ENCODE measurements at places on chromosomes 13 and 19.

GRCh38 chr13:81140675-81141074 is 799.7 kb upstream of the SPRY2 start:
- DNase-seq, result no peak

DNA sequence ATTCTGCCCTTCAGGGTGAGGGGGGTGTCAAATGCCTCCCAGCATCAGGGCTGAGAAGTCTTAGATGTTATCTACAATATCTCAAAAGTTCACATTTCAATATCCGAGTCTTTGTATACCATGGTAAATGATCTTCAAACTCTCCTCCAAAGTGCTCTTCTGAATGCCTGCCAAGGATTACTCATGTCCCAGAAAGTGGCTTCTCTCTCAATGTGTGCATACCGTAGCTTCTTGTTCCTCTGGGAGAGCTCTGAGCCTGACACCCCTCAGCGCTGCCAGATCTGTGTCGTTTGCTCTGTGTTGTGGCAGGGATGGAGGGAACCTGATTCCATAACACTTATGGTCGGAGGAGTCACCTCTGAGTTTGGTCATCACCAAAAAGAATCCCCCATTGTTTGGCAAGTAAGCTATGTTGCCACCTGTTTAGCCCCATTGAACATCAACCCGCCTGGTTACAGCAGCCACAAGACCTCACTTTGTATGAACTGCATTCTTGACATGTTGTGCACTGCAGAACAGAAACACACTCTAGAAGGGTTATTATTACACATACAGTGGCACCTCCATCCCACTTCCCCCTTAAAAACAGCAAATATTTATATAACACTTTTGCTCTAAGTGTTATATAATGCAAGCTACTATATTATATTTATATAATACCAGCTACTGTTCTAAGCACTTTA is 163.1 kb upstream of the MIR17HG start:
- no peak for DNase-seq

DNA sequence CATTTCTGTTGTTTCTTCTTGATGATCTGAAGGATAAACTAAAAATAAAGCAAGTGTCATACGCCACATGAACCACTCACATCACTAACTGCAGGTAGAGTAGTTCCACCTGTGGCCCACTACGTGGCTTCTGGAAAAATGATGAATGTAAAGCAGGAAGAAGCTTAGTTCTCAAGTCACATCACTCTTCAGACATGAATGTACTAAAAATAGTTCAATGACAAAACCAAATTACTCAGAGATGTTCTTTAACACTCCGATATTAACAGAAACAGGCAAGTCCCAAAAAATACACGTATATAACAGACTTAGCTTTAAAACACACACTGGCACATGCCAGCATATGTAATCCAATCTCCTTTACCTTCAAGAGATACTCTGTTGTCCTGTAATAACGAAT is 21.6 kb downstream of the RAB20 start:
- no peak for DNase-seq

- no peak for DNase-seq
These were observed 59.5 kb downstream of the SLC7A1 start for GRCh38 chr13:29535663-29536655.

- DNase-seq, result no peak
These were observed 1.8 kb downstream of the LRG1 start for GRCh38 chr19:4537953-4538600.

GRCh38 chr19:47190167-47190727 is 40.8 kb downstream of the BBC3 start:
- peak; percentile 36 for DNase-seq

GRCh38 chr13:107881362-107881761 is 334.0 kb downstream of the LIG4 start:
- no peak for DNase-seq

GRCh38 chr19:571566-571974 is 826 bp upstream of the BSG start:
- DNase-seq, result no peak

DNA sequence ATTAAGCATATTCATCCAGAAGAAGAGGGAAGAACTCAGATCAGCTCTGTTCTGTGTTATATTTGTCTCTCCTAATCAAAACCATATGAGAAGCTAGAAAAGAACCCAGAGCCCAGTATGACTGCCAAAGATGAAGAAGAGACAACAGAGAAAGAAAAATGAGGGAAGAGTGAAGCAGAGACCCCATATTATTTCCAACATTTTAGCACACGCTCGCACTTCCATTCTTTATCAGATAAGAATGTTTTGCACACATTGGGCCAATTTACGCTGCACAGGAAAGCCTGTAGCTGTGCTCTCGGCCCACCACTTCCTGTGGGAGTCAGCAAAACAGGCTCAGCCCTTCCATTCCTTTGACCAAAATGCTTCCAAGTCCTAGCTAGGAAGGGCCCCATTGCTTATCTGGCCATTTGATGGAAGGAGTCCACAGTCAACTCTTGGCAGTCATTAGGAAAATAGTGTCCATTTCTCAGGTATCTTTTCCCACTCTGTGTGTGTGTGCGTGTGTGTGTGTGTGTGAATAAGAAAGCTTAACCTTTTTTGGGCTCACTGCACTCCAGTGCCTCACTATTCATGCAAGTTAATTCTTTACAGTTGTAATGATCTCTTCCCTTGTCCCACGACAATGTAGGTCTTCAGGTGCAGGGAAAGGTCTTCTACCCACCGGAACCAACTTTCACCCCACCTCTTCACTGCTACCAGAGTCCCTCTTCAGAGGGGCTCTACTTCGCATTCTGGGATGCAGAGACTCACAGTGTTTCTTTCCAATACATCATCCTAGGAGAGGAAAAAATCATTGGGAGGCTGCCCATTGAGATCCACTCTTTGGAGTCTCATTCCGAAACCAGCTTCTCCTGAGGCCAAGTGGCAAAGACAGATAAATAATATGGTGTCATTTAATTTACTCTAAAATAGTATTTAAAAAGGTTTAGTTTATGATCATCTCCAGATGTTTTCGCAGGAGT is 237.5 kb downstream of the COG6 start:
- DNase-seq, result no peak

GRCh38 chr13:45876781-45877180 is 25.2 kb upstream of the SIAH3 start:
- no peak for DNase-seq

GRCh38 chr13:111256946-111257345 is 63.5 kb upstream of the TEX29 start:
- DNase-seq, result no peak

- no peak for DNase-seq
These were observed 676 bp downstream of the BRCA2 start for GRCh38 chr13:32316028-32316339.

DNA sequence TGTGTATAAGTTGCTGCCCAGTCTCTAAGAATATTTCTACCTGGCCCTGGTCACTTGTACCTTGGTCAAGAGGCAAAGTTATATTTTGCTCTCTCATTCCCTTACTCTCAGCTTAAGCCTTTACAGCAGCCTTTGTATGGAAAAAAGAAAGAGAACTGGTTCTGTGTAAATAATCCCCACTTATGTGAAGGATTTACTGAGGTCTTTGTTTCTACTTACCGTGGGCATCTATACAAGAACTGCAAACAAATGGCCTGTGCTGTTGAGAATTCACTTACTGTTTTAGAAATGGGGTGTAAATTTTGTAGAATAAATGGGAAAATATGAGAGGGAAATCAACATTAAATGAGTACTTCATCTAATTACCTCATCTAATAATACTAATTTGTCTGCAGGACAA is 267.4 kb downstream of the PCDH20 start:
- DNase-seq, result no peak

DNA sequence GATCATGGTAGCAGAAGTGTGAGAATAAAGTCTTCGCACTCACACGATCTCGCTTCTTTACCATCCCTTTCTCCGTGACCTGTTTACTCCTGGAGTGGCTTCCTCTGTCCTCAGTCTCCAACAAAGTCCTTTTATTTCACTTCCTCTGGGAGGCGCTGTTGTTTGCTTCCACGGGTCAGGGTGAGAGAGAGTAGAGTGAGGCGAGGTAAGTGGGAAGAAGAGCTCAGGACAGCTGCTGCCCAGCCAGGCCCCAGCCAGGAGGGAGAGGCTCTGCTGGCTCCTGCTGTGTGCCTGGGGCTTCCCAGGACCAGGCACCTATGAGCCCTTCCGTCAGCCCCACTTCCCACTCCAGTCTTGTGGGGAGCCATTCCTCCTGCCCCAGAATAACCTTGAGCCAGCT is 242.1 kb downstream of the FGF9 start:
- DNase-seq, result no peak

DNA sequence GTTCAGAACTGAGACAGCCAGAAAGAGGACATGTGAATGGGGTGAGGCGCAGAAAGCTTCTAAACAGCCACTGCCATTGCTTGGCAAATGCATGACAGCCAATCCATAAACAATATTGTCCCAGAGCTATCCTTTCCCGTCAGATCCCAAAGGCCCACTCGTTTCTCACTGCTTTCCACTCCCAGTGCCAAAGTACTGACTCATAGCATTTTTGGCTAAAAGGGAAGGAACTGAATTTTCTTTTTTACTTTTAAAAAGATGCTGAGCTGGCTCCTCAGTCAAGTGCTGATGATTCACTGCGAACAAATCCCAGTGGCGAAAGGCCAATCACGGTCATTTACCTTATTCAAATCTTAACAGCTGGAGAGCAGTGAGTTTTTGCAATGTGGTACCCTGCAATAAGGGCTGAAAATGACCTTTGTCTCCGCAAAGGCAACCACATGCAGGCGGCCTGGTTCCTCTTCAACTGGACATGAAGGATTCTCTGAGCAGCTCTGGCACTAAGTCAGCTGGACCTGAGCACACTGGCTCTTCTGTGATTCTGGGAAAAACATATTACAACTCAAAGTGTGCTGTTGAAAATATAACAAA is 151.7 kb downstream of the DCLK1 start:
- peak; percentile 86 for DNase-seq

DNA sequence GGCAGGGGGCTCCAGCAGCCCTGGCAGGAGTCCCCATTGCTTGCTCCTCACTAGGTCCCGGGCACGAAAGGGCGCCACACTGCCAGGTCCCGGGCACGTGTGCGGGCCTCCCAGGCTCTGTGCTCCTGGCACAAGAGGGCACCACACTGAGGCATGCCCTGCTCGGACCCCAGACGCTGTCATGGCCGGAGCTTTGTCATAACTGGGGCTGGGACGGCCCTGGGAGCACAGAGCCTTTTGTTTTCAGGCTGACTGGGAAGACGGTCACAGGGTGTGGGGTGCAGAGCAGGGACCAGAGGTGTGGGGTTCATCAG is 7.4 kb downstream of the BSG start:
- no peak for DNase-seq

DNA sequence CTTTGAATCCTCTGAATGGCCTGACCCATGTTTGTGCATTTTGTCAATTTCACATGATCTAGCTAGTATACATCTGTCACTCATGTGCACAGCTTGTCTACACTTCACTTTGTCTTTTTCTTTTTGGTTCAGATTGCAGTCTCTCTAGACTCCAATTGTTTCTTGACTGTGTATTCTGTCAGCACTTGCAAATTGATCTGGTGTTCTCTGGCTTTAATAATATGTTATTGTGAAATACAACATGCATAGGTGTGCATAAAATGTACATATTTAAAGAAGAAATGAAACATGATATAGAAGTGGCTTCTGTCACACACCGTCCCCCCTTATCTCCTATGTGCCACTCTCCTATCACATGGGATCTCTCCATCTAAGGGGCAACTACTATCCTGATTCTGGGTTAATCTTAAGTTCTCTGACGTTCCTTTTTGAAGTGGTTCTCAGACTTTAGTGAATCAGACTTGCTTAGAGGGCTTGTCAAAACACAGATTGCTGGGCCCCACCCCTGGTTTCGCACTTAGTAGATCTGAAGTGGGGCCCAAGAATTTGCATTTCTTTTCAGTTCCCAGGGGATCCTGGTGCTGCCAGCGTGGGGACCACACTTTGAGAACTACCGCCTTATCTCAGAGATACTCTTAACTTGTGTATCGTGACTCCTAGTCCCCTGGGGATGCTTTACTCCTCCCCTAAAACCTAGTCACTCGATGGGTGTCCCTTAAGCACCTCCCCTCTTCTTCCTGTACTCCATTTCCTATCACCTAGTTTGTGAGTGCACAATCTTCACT is 5.8 kb downstream of the KRTDAP start:
- DNase-seq, result no peak

GRCh38 chr13:76519685-76520084 is 366.5 kb downstream of the KCTD12 start:
- DNase-seq, result no peak
